HuH-7 (cell line): ENCODE measurements at places on chromosomes 2 and 18.

DNA sequence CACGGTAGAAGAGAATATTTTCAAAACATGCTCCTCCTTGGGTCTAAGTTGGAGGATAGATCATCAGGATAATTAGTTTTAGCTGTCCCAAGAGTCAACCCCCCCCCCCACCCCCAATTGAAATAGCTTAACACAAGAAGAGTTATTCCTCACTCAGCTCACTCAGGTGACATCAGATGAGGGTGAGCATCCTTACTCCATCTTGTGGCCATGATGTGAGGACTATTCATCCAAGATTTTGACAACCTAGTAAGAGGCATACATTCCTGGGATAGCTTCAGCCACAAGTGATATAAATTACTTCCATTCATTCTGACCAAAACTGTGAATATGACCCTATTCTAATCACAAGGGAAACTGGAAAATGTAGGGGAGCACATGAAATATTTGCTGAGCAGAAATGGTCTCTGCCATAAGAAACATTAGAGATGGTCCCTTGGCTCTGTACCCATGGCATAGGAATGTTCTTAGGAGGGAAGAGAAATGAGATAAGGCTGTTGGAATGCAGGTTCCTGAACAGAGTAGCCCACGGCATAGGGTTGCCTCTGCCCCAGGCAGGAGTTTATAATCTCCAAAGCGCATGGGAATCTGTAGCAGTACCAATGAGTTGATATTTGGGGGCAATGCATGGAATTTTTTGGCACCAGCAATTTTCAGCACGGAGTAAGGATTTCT is 257.2 kb downstream of the CYRIA start:
- DNase-seq: no peak

DNA sequence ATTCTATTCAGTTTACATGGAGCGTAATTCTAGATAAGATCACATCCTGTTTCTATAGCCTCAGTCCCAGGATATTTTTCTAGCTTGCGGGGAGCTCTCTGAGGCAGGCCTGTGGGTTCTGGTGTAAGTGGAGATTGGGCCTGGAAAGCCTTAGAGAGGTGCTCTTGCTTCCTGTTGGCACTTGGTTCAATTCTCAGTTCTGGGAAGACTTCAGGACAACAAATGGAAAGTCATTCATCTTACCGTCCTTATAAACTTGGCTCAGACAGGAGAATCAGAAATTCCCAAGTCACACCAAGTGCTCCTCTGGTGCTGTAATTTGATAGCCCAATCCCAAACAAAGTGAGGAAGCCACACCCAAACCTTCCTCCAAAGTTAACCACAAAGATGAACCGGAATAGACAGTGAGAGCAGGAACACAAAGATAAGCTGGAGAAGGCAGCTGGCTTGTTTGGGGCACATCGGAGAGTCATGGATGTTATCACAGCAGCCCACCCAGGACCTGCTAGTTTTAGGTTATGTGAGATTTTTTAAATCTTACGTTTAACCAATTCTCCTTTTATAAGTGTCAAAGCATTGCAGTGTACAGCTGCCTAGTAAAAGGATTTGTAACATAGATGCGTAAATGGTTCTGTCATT is 144.3 kb upstream of the MAP3K20 start:
- DNase-seq: no peak

DNA sequence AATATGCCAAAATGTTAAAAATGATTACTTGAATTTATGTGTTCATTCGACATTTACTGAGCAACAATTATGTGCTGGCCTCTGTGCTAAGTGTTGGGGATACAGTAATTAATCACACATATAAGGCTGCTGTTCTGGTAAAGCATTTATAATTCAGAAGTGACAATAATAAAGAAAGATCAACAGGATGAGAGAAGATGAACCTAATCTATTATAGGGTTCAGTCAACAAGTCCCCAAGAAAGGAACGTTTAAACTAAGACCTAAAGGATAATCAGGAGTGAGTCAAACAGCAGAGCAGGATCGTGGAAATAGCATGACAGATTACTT is 60.1 kb upstream of the COX7A2L start:
- no peak for DNase-seq

- DNase-seq: no peak
Observed at GRCh38 chr18:63131106-63131958, 188.2 kb downstream of the BCL2 start.

- DNase-seq: no peak
Observed at GRCh38 chr18:24919181-24919797, 432.7 kb downstream of the ZNF521 start.

- DNase-seq: peak; percentile 79
Observed at GRCh38 chr2:235779444-235779896, 285.6 kb downstream of the AGAP1 start.

DNA sequence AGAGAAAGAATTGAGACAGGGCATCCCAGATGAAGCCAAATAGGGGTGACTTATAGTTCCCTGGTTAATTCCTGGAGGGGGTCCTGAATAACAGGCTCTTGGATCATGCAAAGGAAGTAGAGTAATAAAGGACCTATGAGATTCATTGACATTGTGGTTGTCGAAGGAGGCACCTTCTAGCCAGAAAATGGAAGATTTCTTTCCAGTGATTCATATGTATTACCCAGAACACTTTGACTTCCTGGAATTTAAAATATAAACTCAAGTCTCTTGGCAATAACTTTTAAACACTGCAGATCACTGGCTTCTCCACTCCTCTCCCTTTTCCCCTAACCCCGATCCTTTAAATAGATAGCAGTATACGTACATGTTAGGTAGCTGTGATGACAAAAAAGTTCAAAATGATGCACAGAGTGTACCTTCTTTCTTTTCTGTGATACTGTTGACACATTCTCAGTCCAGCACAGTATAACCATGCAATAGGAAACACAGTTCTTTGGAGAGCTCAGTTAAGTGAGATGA is 211.8 kb downstream of the LTBP1 start:
- DNase-seq: no peak
